ENCODE measurements at places on chromosomes 5 and 9.
A peak's percentile ranks its signal among the peaks of the same experiment; 100 is the strongest.

DNA sequence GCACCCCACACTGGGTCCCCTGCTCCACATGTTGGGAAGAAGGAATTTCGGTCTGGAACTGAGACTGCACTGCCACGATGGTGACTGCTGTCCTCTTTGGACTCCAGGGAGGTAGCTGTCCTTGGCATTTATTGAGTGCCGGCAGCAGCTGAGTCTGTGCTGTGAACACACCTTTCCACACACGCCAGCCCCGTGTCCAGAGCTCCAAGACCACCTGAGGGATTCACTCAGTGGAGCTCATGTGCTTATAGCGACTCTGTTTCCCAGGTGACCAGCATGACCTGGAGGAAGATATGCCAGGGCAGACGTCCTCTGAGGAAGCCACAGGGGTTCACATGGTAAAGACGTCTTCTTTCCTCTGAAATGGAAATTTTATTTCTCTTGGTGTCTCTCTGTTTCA is 33.2 kb upstream of the FLT4 start:
- no peaks in the 10 kb centered on the region for H3K4me1 ChIP-seq
- H3K4me3 ChIP-seq, result no peak overlapping the region

DNA sequence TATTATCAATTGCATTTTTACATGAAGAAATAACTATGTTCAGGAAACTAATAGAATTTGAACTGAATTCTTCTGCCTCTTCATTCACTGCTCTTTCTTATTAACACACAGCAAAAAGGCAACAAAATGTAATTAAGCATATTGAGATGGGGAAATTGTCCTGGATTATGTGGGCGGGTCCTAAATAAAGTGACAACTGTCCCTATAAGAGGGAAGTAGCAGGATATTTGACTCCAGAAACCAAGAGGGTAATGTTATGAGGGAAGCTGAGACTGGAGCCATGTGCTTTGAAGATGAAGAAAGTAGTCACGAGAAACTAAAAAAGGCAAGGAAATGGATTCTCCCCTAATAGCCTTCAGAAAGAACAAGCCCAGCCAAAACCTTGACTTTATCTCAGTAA is 311.2 kb upstream of the PIK3R1 start:
- H3K27ac ChIP-seq, result no peak overlapping the region
- H3K4me1 ChIP-seq, result no peaks in the 10 kb centered on the region
- no peak for DNase-seq

DNA sequence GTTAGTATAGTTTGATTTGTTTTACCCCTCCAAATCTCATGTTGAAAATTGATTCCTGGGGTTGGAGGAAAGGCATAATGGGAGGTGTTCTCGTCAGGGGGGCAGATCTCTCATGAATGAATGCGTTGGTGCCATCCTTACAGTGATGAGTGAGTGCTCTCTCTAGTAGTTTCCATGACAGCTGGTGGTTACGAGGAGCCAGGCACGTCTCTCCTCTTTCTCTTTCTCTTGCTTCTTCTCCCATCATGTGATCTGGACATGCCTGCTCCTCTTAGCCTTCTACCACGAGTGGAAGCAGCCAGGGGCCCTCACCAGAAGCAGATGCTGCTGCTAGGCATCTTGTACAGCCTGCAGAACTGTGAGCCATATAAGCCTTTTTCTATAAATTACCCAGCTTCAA is 454.1 kb downstream of the EFNA5 start:
- H3K27me3 ChIP-seq, result peaks cover 7% of the 10 kb centered on the region
- DNase-seq, result no peak
- no peaks in the 10 kb centered on the region for H3K36me3 ChIP-seq
- no peaks in the 10 kb centered on the region for H3K4me1 ChIP-seq
- H3K4me3 ChIP-seq, result no peak overlapping the region
- H3K27ac ChIP-seq, result no peak overlapping the region

GRCh38 chr5:109329333-109330237 is 80.2 kb downstream of the PJA2 start:
- peaks cover 8% of the 10 kb centered on the region for H3K36me3 ChIP-seq
- H3K4me1 ChIP-seq, result no peaks in the 10 kb centered on the region

- no peak overlapping the region for H3K27ac ChIP-seq
- DNase-seq, result no peak
- H3K36me3 ChIP-seq, result no peaks in the 10 kb centered on the region
- H3K4me1 ChIP-seq, result peaks cover 23% of the 10 kb centered on the region
- H3K27me3 ChIP-seq, result no peaks in the 10 kb centered on the region
Observed at GRCh38 chr9:83959061-83959460, 21.0 kb downstream of the HNRNPK start.

GRCh38 chr9:98995971-98996504 is 52.3 kb downstream of the COL15A1 start:
- H3K36me3 ChIP-seq, result no peaks in the 10 kb centered on the region
- DNase-seq, result no peak
- H3K4me3 ChIP-seq, result no peak overlapping the region
- H3K4me1 ChIP-seq, result peaks cover 19% of the 10 kb centered on the region
- H3K27me3 ChIP-seq, result peaks cover 13% of the 10 kb centered on the region

GRCh38 chr9:126701813-126702140 is 88.0 kb downstream of the LMX1B start:
- H3K36me3 ChIP-seq, result no peaks in the 10 kb centered on the region
- peaks cover 56% of the 10 kb centered on the region for H3K27me3 ChIP-seq
- peaks cover 17% of the 10 kb centered on the region for H3K4me1 ChIP-seq
- H3K4me3 ChIP-seq, result no peak overlapping the region
- DNase-seq, result no peak

GRCh38 chr5:161278739-161279660 is 267.5 kb downstream of the GABRB2 start:
- no peaks in the 10 kb centered on the region for H3K27me3 ChIP-seq
- DNase-seq, result no peak
- H3K4me3 ChIP-seq, result no peak overlapping the region
- H3K4me1 ChIP-seq, result no peaks in the 10 kb centered on the region
- no peaks in the 10 kb centered on the region for H3K36me3 ChIP-seq

- no peak for DNase-seq
- no peaks in the 10 kb centered on the region for H3K4me1 ChIP-seq
- H3K36me3 ChIP-seq, result no peaks in the 10 kb centered on the region
- no peak overlapping the region for H3K27ac ChIP-seq
- no peaks in the 10 kb centered on the region for H3K27me3 ChIP-seq
Observed at GRCh38 chr5:32100230-32100629, 73.9 kb downstream of the GOLPH3 start.

GRCh38 chr5:163395792-163396191 is 41.6 kb upstream of the CCNG1 start:
- peaks cover 16% of the 10 kb centered on the region for H3K27me3 ChIP-seq
- no peaks in the 10 kb centered on the region for H3K36me3 ChIP-seq
- no peak for DNase-seq
- H3K27ac ChIP-seq, result no peak overlapping the region

DNA sequence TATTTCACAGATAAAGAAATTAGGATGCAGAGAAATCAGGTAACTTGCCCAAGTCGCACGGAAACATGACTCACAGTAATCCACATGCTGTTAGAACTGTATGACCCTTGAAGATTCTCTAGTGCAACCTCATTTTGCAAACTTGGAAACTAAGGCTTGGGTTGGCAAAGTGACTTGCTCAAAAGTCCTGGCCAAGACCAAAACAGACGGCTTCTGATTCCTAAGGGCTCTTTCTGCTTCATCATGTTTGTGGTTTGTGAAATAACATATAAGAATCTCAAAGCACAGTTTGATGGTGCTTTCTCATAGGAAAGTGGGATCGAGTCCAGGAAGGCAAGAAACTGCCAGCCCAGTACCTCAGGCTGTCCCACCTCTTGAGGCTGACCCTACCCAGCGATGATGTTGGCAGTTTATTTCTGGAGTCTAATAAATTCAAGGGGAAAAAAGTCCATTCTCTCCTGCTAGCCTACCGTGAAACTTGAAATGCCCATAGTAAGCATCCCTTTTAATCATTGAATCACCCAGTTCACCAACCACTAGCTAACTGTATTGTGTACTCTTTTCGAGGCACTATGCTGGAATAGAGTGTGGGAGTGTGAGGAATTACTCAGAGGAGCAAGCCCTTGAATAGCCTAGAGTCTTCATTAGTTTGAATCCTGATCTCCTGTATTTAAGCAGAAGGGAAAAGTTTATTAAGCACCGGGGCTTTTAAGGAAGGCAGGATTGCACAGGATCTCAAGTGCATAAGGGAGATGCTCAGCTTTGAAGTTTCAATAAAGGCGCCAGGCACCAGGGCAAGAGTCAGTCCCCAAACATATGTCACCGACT is 14.1 kb downstream of the CAPSL start:
- no peaks in the 10 kb centered on the region for H3K36me3 ChIP-seq
- H3K27me3 ChIP-seq, result peaks cover 32% of the 10 kb centered on the region
- peak overlapping the region; percentile 54 for H3K4me3 ChIP-seq
- H3K4me1 ChIP-seq, result peaks cover 15% of the 10 kb centered on the region
- DNase-seq, result no peak

- no peaks in the 10 kb centered on the region for H3K4me1 ChIP-seq
- no peak overlapping the region for H3K27ac ChIP-seq
- H3K36me3 ChIP-seq, result no peaks in the 10 kb centered on the region
- peaks cover 6% of the 10 kb centered on the region for H3K27me3 ChIP-seq
Observed at GRCh38 chr9:118038713-118039112, 334.5 kb downstream of the TLR4 start.

DNA sequence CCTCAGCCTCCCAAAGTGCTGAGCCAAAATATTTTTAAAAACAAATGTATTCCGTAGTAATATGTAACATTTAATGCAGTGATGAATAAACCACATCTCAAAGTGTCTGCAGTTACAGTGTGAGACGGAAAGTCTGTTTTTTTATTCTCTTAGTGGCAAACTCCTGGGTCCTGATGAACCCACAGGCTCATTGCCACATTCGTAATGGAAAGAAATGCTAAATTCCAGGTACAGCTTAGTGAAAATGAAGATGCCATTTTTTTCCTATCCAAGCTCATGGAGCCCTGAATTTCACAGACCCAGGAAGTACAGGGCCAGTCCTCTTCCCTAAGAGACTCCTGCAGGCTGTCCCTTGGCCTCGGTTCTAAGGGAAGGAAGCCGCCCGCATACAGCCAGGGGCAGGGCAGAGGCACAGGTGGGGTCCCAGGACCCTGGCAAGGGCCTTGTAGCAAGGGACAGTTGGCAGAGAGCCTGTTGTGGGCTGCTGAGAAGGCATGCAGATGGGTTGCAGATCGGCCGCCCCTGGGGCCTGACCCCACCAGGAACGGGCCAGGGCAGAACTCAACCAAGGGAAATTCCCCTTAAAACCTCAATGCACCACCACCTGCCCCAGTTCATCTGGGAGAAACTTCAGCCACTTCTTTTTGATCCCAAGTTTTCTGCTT is 36.2 kb downstream of the IPPK start:
- H3K36me3 ChIP-seq, result peaks cover 14% of the 10 kb centered on the region
- DNase-seq, result no peak
- no peak overlapping the region for H3K27ac ChIP-seq
- no peaks in the 10 kb centered on the region for H3K4me1 ChIP-seq
- no peak overlapping the region for H3K4me3 ChIP-seq

GRCh38 chr5:62286834-62287233 is 19.2 kb upstream of the KIF2A start:
- H3K4me1 ChIP-seq, result no peaks in the 10 kb centered on the region
- H3K27ac ChIP-seq, result no peak overlapping the region
- no peak for DNase-seq
- no peak overlapping the region for H3K4me3 ChIP-seq

DNA sequence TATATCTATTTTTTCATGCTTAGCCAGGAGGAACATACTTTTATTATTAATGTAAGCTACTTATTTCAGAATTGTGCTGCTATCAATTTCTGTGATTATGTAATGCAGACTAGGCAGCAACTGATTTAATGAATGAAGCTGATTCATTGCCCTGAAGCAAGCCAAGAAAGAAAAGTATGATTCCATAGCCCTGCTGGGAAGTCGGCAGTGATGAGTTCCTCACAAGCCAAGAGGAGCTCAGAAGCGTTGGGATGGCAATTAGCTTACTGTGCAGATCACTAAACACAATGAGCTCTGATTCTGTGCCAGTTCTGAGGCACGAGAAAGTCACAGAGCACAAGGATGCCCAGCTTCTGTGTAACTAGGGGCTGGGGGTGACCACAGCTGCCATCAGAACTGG is 254.3 kb upstream of the KLF9 start:
- H3K36me3 ChIP-seq, result no peaks in the 10 kb centered on the region
- H3K4me3 ChIP-seq, result no peak overlapping the region
- H3K4me1 ChIP-seq, result no peaks in the 10 kb centered on the region
- no peak for DNase-seq

- H3K36me3 ChIP-seq, result no peaks in the 10 kb centered on the region
- no peaks in the 10 kb centered on the region for H3K4me1 ChIP-seq
- no peak for DNase-seq
- no peak overlapping the region for H3K27ac ChIP-seq
- H3K4me3 ChIP-seq, result no peak overlapping the region
Observed at GRCh38 chr9:21708260-21708711, 94.2 kb upstream of the MTAP start.

- H3K36me3 ChIP-seq, result no peaks in the 10 kb centered on the region
- no peaks in the 10 kb centered on the region for H3K27me3 ChIP-seq
- DNase-seq, result no peak
- H3K27ac ChIP-seq, result no peak overlapping the region
- H3K4me1 ChIP-seq, result peaks cover 4% of the 10 kb centered on the region
- no peak overlapping the region for H3K4me3 ChIP-seq
Observed at GRCh38 chr9:120702075-120702474, 12.2 kb downstream of the MEGF9 start.

GRCh38 chr5:135136546-135136945 is 102.5 kb upstream of the PITX1 start:
- H3K4me3 ChIP-seq, result no peak overlapping the region
- DNase-seq, result no peak
- H3K27ac ChIP-seq, result no peak overlapping the region
- H3K27me3 ChIP-seq, result peaks cover 7% of the 10 kb centered on the region
- H3K4me1 ChIP-seq, result peaks cover 11% of the 10 kb centered on the region

- peaks cover 8% of the 10 kb centered on the region for H3K36me3 ChIP-seq
- no peak overlapping the region for H3K4me3 ChIP-seq
- H3K27ac ChIP-seq, result no peak overlapping the region
- no peaks in the 10 kb centered on the region for H3K4me1 ChIP-seq
- DNase-seq, result no peak
Observed at GRCh38 chr5:142141463-142141862, 32.9 kb downstream of the NDFIP1 start.

- no peaks in the 10 kb centered on the region for H3K36me3 ChIP-seq
- H3K4me1 ChIP-seq, result no peaks in the 10 kb centered on the region
- no peak for DNase-seq
- H3K27me3 ChIP-seq, result peaks cover 9% of the 10 kb centered on the region
- no peak overlapping the region for H3K27ac ChIP-seq
Observed at GRCh38 chr9:98899408-98900056, 44.2 kb upstream of the COL15A1 start.

GRCh38 chr5:127435821-127436220 is 81.6 kb upstream of the PRRC1 start:
- H3K27me3 ChIP-seq, result no peaks in the 10 kb centered on the region
- H3K27ac ChIP-seq, result no peak overlapping the region
- H3K4me3 ChIP-seq, result no peak overlapping the region
- no peaks in the 10 kb centered on the region for H3K36me3 ChIP-seq
- H3K4me1 ChIP-seq, result no peaks in the 10 kb centered on the region

DNA sequence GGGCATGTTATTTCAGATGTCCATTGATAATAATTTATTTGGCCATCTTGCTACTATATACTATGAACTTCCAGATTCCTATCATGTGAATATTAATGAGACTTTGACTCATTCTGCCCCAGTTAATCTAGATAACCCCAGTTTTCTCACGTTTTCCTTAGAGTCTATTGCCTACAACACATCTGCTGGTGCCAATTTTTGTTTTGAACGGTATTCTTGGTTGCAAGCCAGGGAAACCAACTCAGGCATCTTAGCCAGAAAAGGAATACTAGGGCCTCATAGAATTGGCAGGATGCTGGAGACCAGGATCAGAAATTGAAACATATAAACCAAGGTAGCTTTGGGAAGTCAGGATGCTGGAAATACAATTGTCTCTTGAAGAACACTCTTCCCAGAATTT is 28.0 kb upstream of the NPR3 start:
- no peak overlapping the region for H3K27ac ChIP-seq
- H3K4me1 ChIP-seq, result no peaks in the 10 kb centered on the region
- H3K36me3 ChIP-seq, result no peaks in the 10 kb centered on the region
- H3K27me3 ChIP-seq, result no peaks in the 10 kb centered on the region
- no peak for DNase-seq
